ENCODE measurements at places on chromosomes 16 and 17.

DNA sequence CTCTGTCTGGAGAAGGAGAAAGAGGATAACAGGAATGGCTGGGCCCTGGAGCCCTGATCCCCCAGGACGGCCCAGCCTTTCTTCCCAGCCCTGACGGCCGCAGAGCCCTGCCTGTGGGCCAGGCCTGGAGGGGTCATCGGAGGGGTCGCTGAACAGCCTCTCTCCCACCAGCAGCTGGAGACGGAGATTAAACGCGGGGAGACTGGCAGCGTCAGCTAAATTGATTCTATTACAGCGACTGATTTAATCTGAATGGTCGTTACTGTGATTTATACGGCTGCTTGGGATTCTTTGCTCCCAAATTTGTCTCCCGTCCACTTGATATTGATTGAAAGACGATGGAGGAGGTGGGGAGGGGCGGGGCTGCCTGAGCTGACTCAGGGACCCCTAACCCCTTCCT, 7.1 kb upstream of the CDH15 start:
- no peak for DNase-seq

- peak; percentile 51 for DNase-seq
Observed at GRCh38 chr17:39643271-39643670, 6.3 kb downstream of the STARD3 start.

- DNase-seq: peak; percentile 28
Observed at GRCh38 chr16:1772362-1772907, at the start of gene EME2. EME2 (plus strand) TSS chr16:1772810; CDS start chr16:1773228, 418 bp downstream.

DNA sequence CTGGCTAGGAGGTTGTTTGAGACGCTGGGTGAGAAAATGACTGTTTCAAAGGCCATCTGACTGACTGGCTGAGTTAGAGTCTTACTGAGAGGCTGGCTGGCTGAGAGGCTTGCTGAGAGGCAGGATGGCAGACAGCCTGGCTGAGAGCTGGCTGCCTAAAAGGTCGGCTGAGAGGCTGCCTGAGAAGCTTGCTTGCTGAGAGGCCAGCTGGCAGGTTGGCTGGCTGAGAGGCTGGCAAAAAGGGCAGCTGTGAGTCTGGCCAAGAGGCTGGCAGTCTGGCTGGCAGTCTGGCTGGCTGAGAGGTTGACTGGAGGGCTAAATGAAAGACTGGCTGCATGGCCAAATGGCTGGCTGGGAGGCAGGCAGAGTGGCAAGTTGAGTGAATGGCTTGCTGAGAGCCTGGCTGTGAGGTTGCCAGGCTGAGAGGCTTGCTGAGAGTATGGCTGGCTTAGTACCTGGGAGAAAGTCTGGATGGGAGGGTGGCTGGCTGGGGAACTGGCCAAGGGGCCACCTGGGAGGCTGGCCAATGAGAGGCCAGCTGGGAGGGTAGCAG, 35.3 kb upstream of the ACSM2B start:
- DNase-seq: no peak

- DNase-seq: peak; percentile 80
Observed at GRCh38 chr17:43599835-43600234, 53.7 kb upstream of the ETV4 start.

GRCh38 chr17:49830605-49831004, 17.3 kb downstream of the TAC4 start:
- DNase-seq: peak; percentile 48

DNA sequence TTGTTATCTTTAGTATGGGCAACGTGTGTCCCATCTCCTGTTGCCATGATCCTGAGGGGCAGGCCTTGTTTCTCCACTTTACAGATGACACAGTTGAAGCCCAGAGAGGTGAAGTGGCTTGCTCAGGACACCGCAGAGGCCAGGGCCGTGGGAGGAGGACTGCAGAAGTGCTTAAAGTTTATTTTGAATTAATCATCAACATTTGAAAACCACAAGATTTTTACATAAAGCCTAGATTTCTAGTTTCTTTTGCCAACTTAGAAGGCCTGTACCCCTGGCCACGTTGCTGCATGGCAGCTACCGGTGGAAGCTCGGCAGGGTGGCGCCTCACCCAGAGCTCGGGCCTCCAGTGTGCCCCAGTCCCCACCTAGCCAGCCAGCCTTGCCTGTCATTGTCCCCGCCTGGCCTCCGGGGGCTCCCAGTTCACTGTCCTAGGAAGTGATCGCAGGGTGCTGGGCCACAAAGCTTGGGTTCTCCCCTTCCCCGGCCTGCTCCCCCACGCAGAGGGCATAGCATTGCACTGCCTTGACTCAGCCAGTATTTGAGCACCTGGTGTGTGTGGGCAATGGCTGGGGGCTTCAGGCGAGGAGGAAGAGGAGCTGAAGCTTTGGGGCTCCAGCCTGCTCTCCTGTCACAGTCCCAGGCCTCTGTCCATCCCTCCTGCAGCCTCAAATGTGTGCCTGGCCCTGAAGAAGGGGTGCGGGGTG, 14.8 kb upstream of the ADCY7 start:
- peak; percentile 89 for DNase-seq

- DNase-seq: no peak
Observed at GRCh38 chr16:20216591-20217217, 110.6 kb downstream of the GP2 start.

GRCh38 chr16:82506692-82507670, 119.8 kb upstream of the CDH13 start:
- no peak for DNase-seq

GRCh38 chr16:4111748-4112696, 4.2 kb downstream of the ADCY9 start:
- DNase-seq: peak; percentile 14
